CD8-positive, alpha-beta memory T cell (primary cell): ENCODE measurements at places on chromosomes 7 and 10. TPM values are rescaled to one million over a fixed set of nuclear protein-coding genes. Genes with fewer than 3 reads are reported as not detected.

The SH2D4B gene
- 0.13 TPM for total RNA-seq

DNA sequence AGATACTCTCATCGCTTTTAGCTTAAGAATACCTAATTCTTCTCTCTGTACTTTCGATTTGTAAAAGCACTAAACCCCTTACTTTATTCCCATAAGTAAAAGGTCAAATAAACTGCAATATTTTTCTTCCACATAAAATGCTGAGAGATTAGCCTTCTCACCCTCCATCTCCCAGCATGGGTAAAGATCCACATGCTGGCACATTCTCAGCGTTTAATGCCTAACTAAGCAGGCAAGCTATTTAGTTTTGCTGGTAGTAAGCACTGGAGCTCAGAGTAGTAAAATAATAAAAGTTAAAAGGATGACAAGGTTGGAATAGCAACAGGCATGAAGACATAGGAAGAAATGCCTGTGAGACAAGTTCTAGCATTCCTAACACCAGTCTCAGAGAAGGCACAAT is 65.9 kb upstream of the NEBL start:
- H3K36me3 ChIP-seq, result no peaks in the 10 kb centered on the region
- H3K4me1 ChIP-seq, result no peaks in the 10 kb centered on the region
- H3K4me3 ChIP-seq, result no peak overlapping the region
- no peak for DNase-seq
- no peak overlapping the region for H3K27ac ChIP-seq

DNA sequence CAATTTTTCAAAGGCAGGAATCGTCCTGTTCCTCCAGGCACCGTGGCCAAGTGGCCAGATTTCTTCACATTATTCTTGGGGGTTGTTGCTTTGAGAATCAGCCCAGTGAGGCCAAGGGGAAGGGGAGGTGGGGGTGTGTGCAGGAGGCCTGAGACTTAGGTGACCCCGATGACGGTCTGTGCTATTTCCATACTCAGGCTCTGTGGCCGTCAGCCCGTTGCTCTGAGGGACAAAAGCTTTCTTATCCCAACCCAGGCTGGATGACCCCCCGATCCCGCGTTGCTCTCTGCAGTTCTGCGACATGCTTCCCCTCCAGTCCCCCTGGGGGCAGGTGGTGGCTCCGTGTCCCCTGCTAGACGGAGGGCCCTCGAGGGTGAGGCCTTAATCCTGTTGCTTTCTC is 14.2 kb downstream of the DOCK1 start:
- no peak overlapping the region for H3K27ac ChIP-seq
- DNase-seq, result no peak
- no peak overlapping the region for H3K4me3 ChIP-seq

GRCh38 chr7:104848138-104848990 is 165.6 kb upstream of the KMT2E start:
- H3K27ac ChIP-seq, result no peak overlapping the region
- peak; percentile 22 for DNase-seq
- H3K4me1 ChIP-seq, result no peaks in the 10 kb centered on the region
- H3K36me3 ChIP-seq, result no peaks in the 10 kb centered on the region
- H3K27me3 ChIP-seq, result no peaks in the 10 kb centered on the region
- H3K4me3 ChIP-seq, result no peak overlapping the region

DNA sequence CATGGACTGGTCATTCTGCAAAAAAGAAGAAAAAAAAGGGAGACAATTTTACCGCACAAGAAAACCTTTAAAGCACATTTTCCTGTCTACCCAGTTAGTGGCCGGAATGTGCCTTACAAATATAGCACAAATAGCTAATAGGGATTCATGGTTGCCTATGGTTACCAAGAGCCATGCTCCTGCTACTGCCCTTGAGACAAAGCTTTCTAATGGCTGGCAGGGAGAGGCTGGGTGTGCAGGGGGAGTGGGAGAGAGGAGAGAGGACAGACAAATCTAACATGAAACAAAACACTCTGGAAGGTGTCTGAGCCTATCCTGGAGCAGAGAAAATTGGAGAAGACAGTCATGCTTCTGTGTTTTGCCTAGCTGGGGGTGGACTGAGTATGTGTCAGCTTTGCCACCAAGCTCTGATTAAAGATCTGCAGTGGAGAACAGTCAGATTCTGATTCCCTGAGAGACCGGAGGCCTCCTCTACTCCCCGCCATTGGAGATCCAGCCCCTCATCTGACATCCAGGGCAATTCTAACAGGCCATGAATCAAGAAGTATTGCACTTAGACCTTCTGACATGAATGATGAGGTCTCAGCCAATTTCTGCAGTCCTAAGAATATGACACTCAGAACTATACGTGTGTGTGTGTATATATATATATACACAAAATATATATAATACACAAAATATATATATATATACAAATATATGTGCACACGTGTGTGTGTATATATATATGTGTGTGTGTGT is 80.2 kb downstream of the PRTFDC1 start:
- H3K4me1 ChIP-seq, result peaks cover 4% of the 10 kb centered on the region
- no peak overlapping the region for H3K27ac ChIP-seq
- no peak for DNase-seq
- H3K27me3 ChIP-seq, result no peaks in the 10 kb centered on the region

DNA sequence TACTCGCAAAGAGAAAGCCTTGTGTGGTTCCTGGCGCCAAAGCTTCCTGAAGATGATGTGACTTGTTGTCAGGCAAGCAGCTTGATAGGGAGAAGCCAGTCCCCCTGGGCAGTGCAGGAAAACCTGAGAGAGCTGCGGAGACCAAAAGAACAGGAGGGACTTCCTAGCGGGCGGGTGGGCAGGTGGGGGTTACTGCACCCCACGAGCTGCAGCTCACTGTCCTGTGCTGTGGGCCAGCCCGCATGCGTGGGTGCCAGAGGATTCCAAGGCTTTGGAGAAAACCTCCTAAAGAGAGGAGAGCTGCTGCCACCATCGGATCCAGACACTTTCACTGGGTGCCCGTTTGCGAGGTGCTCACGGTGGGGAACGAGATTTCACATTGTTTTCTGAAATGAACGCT is 145.1 kb downstream of the ACTR3B start:
- no peaks in the 10 kb centered on the region for H3K27me3 ChIP-seq
- DNase-seq, result no peak
- no peak overlapping the region for H3K27ac ChIP-seq
- no peak overlapping the region for H3K4me3 ChIP-seq

DNA sequence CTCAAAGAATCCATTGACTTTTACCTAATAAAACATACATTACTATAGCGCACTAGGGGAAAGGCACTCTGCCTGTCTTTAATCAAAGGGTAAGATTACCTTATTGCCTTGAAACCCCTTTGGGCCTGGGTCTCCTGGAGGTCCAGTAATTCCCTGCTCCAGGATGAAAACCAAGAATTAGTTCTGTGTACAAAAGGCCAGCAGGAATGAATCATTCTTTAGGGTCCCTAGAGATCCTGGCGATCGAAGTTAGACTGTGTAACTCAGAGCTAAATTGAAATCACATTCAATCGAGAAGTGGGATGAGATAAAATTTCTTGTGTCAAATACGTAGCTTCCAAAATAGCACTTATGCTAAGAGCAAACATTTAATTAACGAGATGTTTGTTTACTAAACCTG is 29.8 kb downstream of the COL28A1 start:
- no peak overlapping the region for H3K4me3 ChIP-seq
- no peaks in the 10 kb centered on the region for H3K27me3 ChIP-seq
- no peaks in the 10 kb centered on the region for H3K4me1 ChIP-seq
- H3K36me3 ChIP-seq, result no peaks in the 10 kb centered on the region

GRCh38 chr7:151608031-151608551 is 88.4 kb upstream of the RHEB start:
- no peaks in the 10 kb centered on the region for H3K4me1 ChIP-seq
- no peak overlapping the region for H3K27ac ChIP-seq
- H3K36me3 ChIP-seq, result no peaks in the 10 kb centered on the region
- DNase-seq, result no peak
- H3K27me3 ChIP-seq, result no peaks in the 10 kb centered on the region

The PLAC9 gene
- not detected for total RNA-seq

DNA sequence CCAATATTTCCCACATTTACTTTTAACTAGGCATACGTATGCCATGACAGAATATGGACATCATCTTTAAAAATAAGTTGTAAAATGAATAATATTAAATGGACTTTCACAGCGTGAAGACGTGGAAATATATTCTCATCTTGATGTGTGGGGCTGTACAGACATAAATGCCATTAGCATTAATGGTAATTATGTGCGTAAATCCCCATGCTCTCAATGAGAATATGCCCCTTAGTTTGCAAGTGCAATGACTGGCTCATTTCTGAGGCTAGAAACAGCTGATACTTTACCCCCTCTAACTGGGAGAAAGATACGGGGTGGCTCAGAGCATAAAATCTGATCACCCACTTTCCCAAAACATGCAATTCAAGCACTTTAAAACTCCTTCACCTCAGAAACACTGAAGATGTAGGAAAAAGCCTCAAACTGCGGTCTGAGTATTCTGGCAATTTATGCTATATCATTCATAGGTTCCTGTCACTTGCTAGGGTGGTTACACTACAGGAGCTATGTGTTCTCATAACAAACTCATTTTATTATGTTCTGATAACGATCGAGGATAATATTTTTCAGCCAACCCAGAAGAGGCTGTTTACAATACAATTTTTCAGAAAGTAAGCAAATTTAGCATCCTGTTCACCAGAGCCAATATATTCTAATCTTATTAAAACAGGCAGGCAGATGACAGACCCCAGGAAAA is 211.8 kb downstream of the SKAP2 start:
- H3K36me3 ChIP-seq, result no peaks in the 10 kb centered on the region
- no peaks in the 10 kb centered on the region for H3K4me1 ChIP-seq
- H3K27me3 ChIP-seq, result no peaks in the 10 kb centered on the region
- H3K4me3 ChIP-seq, result no peak overlapping the region
- no peak overlapping the region for H3K27ac ChIP-seq

The CDHR3 gene
- 1.4 TPM for total RNA-seq

DNA sequence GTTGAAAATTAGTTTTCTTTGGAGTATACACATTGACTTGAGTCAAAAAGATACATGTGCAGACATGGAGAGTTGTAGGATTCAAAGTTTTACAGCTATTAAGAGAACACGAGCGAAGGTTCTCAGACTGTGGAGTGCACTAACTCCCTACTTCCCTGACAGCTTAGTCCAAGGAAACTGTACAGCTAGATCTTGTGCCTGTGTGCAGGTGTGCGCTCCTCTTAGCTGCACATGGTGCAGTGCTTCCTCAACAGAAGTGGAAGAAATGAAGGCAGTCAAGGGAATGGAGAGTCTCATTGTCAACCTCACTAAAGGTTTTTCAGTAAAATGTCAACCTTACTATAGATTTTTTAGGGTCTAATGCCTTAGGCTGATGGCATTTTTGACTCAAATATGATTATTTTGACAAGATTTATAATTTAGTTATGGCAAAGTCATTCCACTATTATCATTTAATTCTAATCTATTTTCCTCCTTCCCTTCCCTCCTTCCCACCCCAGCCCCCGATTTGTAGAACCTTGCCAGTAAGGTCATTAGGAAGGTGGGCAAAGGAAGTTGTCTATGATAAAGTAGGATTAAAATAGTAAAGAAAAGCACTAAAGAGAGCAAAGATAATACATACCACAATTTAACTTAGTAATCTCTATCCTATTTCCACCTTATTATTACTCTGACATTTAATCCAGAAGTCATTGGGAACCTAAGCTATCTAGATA is 13.6 kb downstream of the PDK4 start:
- H3K4me1 ChIP-seq, result no peaks in the 10 kb centered on the region
- H3K27me3 ChIP-seq, result no peaks in the 10 kb centered on the region
- no peak overlapping the region for H3K27ac ChIP-seq
- no peak for DNase-seq
- H3K36me3 ChIP-seq, result no peaks in the 10 kb centered on the region

GRCh38 chr10:91591797-91592174 is 41.1 kb downstream of the PPP1R3C start:
- H3K4me1 ChIP-seq, result no peaks in the 10 kb centered on the region
- no peak overlapping the region for H3K27ac ChIP-seq
- no peaks in the 10 kb centered on the region for H3K36me3 ChIP-seq
- no peak overlapping the region for H3K4me3 ChIP-seq

The NUTM2B gene
- 1.1 TPM for total RNA-seq

GRCh38 chr7:68682910-68683309 is 915.4 kb upstream of the AUTS2 start:
- no peak overlapping the region for H3K4me3 ChIP-seq
- H3K27ac ChIP-seq, result no peak overlapping the region
- no peaks in the 10 kb centered on the region for H3K27me3 ChIP-seq
- no peak for DNase-seq
- H3K36me3 ChIP-seq, result no peaks in the 10 kb centered on the region
- H3K4me1 ChIP-seq, result no peaks in the 10 kb centered on the region

DNA sequence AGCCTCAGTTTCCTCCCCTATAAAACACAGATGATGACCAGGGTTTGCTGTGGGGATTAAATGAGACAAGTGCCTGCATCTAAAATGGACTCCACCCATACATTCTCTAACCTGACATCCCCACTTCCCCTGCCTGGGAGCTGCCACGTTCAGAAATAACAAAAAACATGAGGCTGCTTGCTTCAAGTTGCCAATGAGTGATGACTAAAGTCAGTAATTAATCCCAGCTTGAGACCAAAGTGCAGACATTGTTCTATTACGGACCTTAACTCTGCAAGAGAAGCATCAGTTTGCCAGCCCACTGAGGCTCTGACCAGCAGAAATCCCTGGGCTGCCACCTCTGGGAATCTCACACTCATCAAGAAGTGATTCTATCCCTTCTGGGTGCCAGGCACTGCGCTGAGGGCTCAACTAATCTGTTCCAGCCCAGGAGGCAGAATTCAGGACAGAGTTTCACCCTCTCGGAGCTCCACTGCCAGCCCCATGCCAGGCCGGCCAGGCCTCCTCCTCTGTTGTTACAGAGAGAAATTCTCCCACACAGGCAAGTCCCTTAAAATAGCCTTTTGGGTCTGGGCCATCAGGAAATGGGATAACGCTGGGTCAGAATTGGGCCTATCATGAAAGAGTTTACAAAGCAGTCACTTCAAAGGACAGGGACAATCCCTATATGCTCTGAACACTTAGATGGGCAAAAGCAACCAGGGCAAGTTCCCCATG is 11.4 kb downstream of the SH3PXD2A start:
- no peak overlapping the region for H3K4me3 ChIP-seq
- no peak overlapping the region for H3K27ac ChIP-seq
- H3K36me3 ChIP-seq, result no peaks in the 10 kb centered on the region
- DNase-seq, result no peak
- no peaks in the 10 kb centered on the region for H3K27me3 ChIP-seq

- no peak overlapping the region for H3K4me3 ChIP-seq
- no peaks in the 10 kb centered on the region for H3K27me3 ChIP-seq
- DNase-seq, result no peak
- no peak overlapping the region for H3K27ac ChIP-seq
- no peaks in the 10 kb centered on the region for H3K36me3 ChIP-seq
Measured at GRCh38 chr10:74925291-74925690, 98.9 kb downstream of the KAT6B start.

DNA sequence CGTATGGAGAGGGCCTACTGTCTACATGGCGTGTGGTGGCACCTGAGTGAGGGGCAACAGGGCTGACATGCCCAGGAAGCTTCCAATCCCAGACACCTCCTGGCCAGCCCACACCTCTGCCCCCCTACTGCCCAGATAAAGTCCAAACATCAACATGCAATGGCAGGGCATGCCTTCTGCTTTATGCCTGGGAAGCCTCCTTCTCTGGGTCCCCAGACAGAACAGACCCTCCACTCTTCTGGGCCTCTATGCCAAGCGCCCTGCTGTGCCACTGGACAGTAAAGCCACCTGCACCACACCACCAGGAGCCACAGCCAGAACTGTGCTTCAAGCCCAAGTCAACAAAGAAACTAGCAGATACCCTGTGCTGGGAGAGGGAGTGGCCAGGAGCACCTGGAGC is 12.5 kb downstream of the TMEM72 start:
- no peaks in the 10 kb centered on the region for H3K27me3 ChIP-seq
- no peak for DNase-seq
- H3K4me1 ChIP-seq, result no peaks in the 10 kb centered on the region

- H3K4me1 ChIP-seq, result no peaks in the 10 kb centered on the region
- no peak overlapping the region for H3K27ac ChIP-seq
- no peak overlapping the region for H3K4me3 ChIP-seq
- no peaks in the 10 kb centered on the region for H3K27me3 ChIP-seq
- no peaks in the 10 kb centered on the region for H3K36me3 ChIP-seq
Measured at GRCh38 chr10:34191406-34191805, 623.7 kb downstream of the PARD3 start.
